ENCODE measurements at places on chromosomes 3 and 15. TPM values are rescaled to one million over a fixed set of nuclear protein-coding genes. Genes with fewer than 3 reads are reported as not detected.

DNA sequence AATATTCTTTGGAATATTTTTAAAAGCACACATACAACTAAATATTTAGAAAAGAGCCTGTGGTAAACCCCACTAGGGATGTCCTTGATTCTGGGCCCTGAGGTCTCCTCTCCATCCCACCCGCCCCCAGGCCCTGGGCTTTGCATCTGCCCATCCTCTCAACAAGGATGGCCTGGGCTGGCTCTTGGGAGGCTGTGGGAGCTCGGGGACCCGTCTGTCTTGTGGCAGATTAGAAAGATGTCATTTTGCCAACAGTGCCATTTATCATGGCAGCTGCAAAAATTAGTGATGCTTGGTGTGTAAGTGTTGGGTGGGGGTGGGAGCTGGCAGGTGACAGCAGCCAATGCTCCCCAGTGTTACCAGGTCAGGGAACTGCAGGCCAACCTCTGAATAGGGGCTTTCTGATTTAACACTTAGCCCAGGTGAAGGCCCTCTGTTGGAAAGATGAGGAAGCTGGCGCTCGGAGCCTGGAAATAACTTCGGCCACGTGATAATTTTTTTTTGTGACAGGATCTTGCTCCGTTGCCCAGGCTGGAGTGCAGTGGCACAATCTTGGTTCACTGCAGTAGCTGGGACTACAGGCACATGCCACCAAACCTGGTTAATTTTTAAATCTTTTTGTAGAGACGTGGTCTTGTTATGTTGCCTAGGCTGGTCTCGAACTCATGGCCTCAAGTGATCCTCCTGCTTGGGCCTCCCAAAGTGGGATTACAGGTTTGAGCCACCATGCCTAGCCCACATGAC is 16.9 kb upstream of the CSPG4 start:
- no peak for DNase-seq

- no peak for DNase-seq
Observed at GRCh38 chr3:70550723-70551319, 238.4 kb upstream of the MDFIC2 start.

- peak; percentile 33 for DNase-seq
Observed at GRCh38 chr15:36579792-36580431, 486 bp downstream of the CDIN1 start.

DNA sequence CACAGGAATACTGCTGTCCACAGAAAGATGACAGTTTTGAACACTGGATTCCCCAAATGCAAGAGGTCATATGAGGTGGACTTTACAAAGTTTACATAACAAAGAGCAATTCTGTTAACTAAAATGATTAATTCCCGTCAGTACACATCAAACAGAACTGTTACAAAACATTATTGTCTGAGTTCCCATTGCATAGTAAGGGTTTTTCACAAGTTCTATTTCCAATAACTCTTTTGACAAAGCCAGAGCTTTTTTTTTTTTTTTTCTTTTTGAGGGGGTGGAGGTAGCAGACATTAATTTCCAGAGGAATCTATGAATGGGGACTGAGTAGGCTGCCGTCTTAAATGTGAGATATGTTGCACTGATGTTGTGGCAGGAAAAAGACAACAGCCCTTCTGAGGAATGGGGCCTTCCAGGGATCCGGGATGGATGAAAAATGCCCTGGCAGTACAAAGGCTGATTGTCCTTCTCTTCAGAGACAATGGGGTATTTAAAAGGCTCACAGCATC is 178.1 kb upstream of the KBTBD8 start:
- DNase-seq: no peak

The TBC1D5 gene
- 51.8 TPM for polyA plus RNA-seq

DNA sequence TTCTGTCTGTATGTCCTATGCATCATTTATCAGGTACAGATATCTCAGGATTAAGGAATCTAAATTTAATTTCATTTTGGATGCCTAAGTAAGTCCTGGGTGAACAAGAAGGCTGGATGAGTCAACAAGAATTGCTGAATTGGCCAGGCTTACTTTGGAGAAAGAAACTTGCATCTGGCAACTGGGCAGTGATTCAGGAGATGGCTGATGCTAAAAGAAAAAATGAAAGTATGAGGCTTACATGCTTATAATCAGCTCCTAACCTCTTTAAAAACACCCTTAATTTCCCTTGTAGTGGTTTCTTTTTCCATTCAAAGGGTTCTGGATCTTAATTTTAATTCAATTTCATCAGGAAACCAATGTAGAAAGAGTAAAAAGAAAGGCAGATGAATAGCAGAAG is 228.8 kb upstream of the PEX5L start:
- DNase-seq: no peak

The PTH1R gene
- 233 TPM for polyA plus RNA-seq

DNA sequence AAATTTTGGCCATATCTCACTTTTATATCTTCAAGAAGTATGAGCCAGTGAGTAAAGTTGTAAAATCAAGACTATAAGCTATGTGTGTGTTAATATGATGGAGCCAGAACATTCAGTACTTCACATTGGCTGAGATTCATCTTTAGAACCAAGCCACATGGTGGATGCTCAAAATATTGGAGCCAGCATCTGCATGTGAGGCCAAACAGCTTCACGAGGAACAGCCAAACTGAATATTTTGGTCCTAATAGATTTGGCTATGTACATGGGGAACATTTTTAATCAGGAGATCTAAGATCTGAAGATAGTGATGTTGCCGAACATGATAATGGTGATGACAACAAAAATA is 1089.8 kb downstream of the TUSC7 start:
- DNase-seq: no peak

DNA sequence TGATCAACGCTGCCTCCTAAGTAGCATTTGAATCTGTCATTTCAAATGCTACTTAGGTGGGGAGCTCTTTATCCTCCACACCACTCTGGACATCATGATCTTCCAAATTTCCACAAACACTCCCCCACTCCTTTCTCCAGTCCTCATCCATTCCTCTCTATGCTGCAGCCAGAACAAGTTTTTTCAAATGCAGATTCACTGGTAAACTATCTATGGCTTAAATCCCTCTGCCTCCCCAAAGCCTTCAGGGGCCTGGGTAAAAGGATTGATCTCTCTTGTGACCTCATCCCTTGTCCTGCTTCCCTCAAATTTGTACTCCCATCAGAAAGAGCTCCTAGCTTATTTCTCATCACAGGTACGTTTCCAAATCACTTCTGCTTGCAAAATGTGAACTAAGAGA is 1.3 kb upstream of the AEN start:
- no peak for DNase-seq

The PKM gene
- 654 TPM for polyA plus RNA-seq

The RLBP1 gene
- not detected for polyA plus RNA-seq

The A4GNT gene
- 2.6 TPM for polyA plus RNA-seq

DNA sequence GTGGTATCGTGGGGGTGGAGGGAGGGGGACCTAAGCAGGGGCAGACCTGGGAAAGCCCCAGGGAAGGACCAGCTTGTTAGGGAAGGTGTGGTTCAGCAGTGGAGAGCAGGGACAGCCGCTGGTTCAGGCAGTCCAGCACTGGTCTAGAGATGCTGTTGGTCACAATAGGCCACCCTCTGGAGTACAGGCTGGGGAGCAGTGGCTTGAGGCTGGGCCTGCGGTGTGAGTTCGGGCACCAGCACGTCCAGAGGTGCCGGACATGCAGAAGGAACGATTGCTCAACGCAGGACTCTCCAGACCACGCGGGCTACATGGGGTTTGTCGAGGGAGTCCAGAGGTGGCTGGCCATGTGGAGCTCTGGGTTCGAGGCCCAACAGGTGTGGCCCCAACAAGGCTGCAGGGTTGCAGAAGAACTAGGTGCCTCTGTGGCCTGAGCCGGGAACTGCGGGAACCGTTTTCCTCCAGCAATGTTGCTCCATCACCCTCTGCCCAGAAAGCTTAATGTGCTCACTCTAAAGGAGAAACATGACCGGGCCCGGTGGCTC is 143.9 kb downstream of the APBA2 start:
- DNase-seq: no peak

The EFCAB12 gene
- polyA plus RNA-seq: 5.4 TPM

- DNase-seq: no peak
Observed at GRCh38 chr3:195352895-195353488, 82.0 kb upstream of the XXYLT1 start.

DNA sequence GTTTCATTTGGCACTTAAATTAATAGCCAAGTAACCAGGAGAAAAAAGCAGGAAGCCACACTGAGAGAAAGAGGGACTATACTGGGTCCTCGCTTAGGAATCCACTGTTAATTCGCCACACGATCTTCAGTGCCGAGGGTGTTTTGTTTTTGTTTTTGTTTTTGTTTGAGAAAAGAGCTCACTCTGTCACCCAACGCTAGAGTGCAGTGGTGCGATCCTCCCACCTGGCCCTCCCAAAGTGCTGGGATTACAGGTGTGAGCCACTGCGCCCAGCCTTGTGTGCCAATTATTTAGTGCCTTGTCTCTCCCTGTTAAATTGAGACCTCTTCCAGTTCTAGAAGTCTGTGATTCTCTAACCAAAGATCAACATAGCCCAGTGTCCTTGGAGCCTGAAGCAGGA is 53.8 kb upstream of the TPM1 start:
- no peak for DNase-seq

- DNase-seq: no peak
Observed at GRCh38 chr15:62985768-62986167, 56.8 kb upstream of the TPM1 start.

DNA sequence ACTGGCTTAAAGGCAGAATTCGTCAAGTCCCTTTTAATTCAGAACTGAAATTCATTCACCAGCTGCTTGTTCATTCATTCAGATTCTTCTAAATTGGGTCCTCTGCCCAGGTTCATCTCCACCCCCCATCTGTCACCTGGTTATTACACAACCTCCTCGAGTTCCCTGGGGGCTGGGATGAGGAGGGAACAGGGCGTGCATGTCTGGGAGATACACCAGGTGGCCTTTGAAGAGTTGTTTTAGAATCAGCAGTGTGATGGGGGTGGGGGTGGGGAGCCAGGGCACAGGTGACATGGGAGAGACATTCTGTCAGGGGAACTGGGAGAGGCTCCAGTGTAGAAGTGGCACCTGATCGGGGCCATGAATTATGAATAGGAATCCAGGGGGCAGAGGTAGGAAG is 8.2 kb downstream of the SNX33 start:
- no peak for DNase-seq

- no peak for DNase-seq
Observed at GRCh38 chr3:126519506-126520455, 2.2 kb upstream of the UROC1 start.

DNA sequence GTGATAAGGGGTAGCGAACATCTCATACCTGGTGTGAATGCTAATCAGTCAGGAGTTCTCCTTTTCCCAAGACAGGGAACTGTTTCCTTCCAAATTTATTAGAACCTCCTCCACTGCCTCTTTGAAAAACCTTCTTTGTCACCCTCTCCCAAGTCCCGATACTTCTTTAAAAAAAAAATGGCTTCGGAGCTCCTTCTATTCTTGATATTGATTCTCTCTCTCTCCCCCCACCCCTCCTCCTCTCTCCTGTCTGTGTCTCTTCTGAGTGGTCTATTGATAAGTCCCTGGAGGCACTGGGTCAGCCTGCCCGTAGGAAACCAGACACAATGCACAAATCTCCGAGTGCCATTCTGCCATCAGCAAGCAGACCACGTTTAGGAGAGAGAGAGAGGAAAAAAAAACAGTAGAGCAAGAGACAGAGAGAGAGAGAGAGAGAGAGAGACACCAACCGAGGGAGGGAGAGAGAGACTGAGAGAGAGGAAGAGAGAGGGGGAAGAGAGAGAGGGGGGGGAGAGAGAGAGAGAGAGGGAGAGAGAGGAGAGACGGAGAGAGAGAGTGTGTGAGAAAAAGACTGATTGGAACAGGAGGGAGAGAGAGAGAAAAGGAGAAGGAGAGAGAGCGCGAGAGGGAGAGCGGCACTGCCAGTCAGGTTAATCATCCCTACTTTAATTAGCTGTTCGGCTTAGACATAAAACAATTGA is 160.9 kb downstream of the TIGIT start:
- peak; percentile 71 for DNase-seq

The SMCO1 gene
- polyA plus RNA-seq: not detected

GRCh38 chr3:169940470-169941181 is 26.0 kb upstream of the SEC62 start:
- no peak for DNase-seq

- DNase-seq: no peak
Observed at GRCh38 chr15:29364426-29365078, 94.9 kb upstream of the NSMCE3 start.

DNA sequence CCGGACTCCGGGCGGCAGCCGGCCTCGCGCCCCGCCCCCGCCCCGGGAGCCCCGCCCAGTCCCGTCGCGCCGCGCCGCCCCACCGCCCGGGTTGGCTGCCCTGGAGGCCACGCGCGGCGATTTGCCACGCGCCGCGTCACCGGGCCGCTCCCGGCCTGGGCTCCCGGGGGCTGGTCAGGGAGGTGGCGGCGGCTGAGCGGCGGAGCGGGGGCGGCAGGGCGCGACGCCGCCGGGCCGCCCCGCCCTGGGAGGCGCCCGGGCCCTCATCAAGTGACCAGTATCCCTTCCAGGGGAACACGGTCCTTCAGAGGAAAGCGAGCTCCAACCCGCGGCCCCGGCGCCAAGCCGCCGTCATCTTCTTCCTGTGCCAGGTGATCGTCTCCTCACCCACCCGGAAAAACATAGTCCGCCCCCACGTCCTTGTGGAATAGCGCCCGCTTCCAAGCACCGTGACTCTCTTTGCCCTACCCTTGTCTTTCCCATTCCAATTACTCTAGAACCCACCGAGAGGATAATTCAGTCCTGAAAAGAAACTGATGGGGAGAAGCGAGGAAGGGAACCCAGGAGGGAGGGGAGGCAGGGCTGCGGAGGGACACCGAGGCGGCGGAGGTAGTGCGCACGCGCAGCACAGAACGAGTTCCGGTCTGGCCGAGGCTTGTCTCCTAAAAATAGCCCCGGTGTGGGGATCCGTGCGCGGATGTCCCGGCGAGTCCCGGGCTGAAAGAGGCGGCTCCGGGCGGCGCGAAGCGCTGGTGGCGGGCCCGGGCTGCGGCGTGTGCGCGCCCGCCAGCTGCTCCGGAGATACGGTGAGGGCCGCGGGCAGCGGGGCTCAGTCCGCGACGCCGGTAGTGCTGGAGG is at the start of gene MEF2A:
Gene MEF2A, plus strand, starts transcription at position 686 of the 858 bp plus-strand sequence. CDS start 67,136 bp downstream, outside the sequence.
- DNase-seq: peak; percentile 93

GRCh38 chr15:43314171-43314570 is 16.2 kb downstream of the LCMT2 start:
- no peak for DNase-seq

The SHC4 gene
- polyA plus RNA-seq: 2.9 TPM

- DNase-seq: no peak
Observed at GRCh38 chr3:38107911-38108648, 28.8 kb downstream of the ACAA1 start.

GRCh38 chr15:31270767-31271166 is 55.9 kb upstream of the KLF13 start:
- no peak for DNase-seq

- no peak for DNase-seq
Observed at GRCh38 chr15:34773917-34774316, 19.1 kb upstream of the GJD2 start.

- DNase-seq: no peak
Observed at GRCh38 chr15:63501256-63502089, 2.9 kb upstream of the USP3 start.
